ENCODE measurements at places on chromosomes 7 and 10. TPM values are rescaled to one million over a fixed set of nuclear protein-coding genes. Genes with fewer than 3 reads are reported as not detected.

- H3K4me1 ChIP-seq, result no peaks in the 10 kb centered on the region
- H3K4me3 ChIP-seq, result no peak overlapping the region
- H3K27me3 ChIP-seq, result no peaks in the 10 kb centered on the region
- no peak overlapping the region for H3K27ac ChIP-seq
- DNase-seq, result no peak
These were observed 6.2 kb downstream of the TMEM236 start for GRCh38 chr10:17758200-17758599.

- no peak overlapping the region for H3K27ac ChIP-seq
- H3K36me3 ChIP-seq, result no peaks in the 10 kb centered on the region
- no peaks in the 10 kb centered on the region for H3K4me1 ChIP-seq
- H3K4me3 ChIP-seq, result no peak overlapping the region
These were observed 259.6 kb downstream of the RPS24 start for GRCh38 chr10:78292982-78293865.

Gene USP6NL
- 31.9 TPM for total RNA-seq

- H3K27ac ChIP-seq, result peak overlapping the region; percentile 1
- no peaks in the 10 kb centered on the region for H3K4me1 ChIP-seq
- no peaks in the 10 kb centered on the region for H3K27me3 ChIP-seq
- DNase-seq, result no peak
- no peak overlapping the region for H3K4me3 ChIP-seq
These were observed 26.6 kb upstream of the KAT6B start for GRCh38 chr10:74799721-74800221.

DNA sequence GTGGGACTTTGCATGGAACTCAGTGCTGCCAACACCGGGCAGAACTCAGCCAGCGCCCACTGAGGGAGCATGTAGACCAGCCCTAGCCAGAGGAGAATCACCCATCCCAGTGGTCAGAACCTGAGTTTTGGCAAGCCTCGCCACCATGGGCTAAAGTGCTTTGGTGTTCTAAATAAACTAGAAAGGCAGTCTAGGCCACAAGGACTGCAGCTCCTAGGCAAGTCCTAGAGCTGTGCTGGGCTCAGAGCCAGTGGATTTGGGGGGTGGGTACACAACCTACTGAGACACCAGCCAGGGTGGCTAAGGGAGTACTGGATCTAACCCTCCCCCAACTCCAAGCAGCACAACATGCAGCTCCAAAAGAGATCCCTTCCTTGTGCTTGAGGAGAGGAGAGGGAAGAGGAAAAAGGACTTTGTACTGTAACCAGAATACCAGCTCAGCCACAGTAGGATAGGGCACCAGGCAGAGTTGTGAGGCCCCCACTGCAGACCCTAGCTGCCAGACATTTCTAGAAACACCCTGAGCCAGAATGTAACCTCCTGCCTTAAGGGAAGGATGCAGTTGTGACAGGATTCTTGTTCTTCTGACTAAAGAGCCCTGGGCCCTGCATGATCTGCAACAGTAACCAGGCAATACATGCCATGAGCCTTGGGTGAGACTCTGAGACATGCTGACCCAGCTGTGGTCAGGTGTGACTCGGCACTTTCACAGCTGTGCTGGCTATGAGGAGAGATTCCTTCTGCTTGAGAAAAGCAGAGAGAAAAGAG, 24.4 kb downstream of the GSDME start:
- no peaks in the 10 kb centered on the region for H3K36me3 ChIP-seq
- no peak for DNase-seq
- no peak overlapping the region for H3K27ac ChIP-seq

DNA sequence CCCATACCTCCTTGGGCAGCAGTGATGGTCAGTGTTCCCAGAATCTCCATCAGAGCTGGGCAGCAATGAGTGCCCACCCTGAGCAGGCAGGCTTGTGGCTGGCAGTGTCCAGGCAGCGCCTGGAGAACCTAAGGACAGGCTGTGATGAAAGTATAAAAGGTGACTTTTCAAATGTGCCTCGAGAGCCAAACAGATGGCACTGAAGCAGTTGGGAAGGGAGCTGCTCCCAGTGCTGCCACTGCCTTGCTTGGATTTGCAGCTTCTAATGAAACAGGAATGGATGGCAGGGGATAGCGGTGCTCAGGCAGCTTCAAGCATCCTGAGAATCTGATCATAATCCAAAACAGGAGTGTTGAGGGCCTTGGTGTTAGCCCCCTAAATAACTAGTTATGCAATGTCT, 179.8 kb upstream of the AOAH start:
- no peak for DNase-seq
- H3K4me3 ChIP-seq, result no peak overlapping the region
- H3K27me3 ChIP-seq, result no peaks in the 10 kb centered on the region

Gene AKR1B1
- 33.0 TPM for total RNA-seq

Gene HOXA10
- not detected for total RNA-seq

Gene LRRTM3
- total RNA-seq, result under 0.01 TPM

GRCh38 chr10:95414844-95415485, 124.2 kb upstream of the PDLIM1 start:
- H3K36me3 ChIP-seq, result no peaks in the 10 kb centered on the region
- H3K27ac ChIP-seq, result peak overlapping the region; percentile 90
- H3K4me1 ChIP-seq, result no peaks in the 10 kb centered on the region
- DNase-seq, result no peak

Gene LRRC61
- 15.2 TPM for total RNA-seq

Gene ITPRID1
- 1.00 TPM for total RNA-seq

- peaks cover 12% of the 10 kb centered on the region for H3K4me1 ChIP-seq
- no peaks in the 10 kb centered on the region for H3K27me3 ChIP-seq
- H3K36me3 ChIP-seq, result no peaks in the 10 kb centered on the region
- H3K4me3 ChIP-seq, result no peak overlapping the region
- H3K27ac ChIP-seq, result peak overlapping the region; percentile 76
- DNase-seq, result no peak
These were observed 15.4 kb upstream of the HIBADH start for GRCh38 chr7:27677912-27678612.

GRCh38 chr10:12902135-12902572, 99.4 kb downstream of the CCDC3 start:
- DNase-seq, result no peak
- no peak overlapping the region for H3K4me3 ChIP-seq
- no peak overlapping the region for H3K27ac ChIP-seq
- H3K27me3 ChIP-seq, result peaks cover 5% of the 10 kb centered on the region

DNA sequence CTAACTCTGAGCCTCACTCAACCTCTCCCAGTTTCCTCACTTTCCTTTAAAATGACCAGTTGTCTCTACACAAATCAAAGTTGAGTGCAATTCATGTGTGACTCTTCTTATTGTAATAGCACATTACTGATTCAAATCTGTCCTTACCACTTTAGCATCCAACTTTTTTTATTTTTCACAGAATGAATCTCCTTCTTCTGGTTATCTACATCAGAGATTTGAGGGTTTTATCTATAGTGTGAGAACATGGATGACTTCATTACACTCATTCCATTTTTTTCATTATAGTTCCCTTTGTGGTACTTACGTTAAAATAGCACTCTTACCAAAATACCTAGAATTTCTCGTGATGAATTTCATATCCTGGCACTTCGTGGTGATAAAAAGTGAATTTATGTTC, 43.3 kb downstream of the RTKN2 start:
- H3K27me3 ChIP-seq, result no peaks in the 10 kb centered on the region
- H3K4me3 ChIP-seq, result no peak overlapping the region
- H3K27ac ChIP-seq, result no peak overlapping the region
- DNase-seq, result no peak
- no peaks in the 10 kb centered on the region for H3K4me1 ChIP-seq

DNA sequence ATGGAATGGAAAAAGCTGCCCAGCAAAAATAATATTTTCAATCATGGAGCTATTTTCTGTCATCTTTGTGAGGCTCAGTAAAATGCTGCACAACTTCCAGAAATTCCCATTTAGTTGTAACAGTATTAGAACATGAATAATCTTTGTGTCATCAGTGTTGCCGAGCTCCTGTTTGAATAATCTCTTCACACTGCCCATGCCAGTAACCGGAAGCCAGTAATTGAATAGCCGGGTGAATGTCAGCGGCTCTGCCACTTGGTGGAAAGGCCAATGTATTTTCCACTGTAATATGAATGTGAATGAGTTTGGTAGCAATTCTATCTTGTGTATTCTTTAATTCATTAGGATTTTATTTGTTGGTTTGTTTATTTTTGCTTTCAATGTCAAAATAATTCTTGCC, 172.5 kb upstream of the INSYN2A start:
- no peak overlapping the region for H3K4me3 ChIP-seq
- no peaks in the 10 kb centered on the region for H3K4me1 ChIP-seq
- peaks cover 51% of the 10 kb centered on the region for H3K36me3 ChIP-seq
- H3K27me3 ChIP-seq, result no peaks in the 10 kb centered on the region
- H3K27ac ChIP-seq, result no peak overlapping the region

GRCh38 chr7:113649556-113649955, 269.3 kb downstream of the PPP1R3A start:
- no peak overlapping the region for H3K4me3 ChIP-seq
- H3K27ac ChIP-seq, result no peak overlapping the region
- no peaks in the 10 kb centered on the region for H3K36me3 ChIP-seq
- no peaks in the 10 kb centered on the region for H3K4me1 ChIP-seq

Gene IDE
- 36.8 TPM for total RNA-seq

DNA sequence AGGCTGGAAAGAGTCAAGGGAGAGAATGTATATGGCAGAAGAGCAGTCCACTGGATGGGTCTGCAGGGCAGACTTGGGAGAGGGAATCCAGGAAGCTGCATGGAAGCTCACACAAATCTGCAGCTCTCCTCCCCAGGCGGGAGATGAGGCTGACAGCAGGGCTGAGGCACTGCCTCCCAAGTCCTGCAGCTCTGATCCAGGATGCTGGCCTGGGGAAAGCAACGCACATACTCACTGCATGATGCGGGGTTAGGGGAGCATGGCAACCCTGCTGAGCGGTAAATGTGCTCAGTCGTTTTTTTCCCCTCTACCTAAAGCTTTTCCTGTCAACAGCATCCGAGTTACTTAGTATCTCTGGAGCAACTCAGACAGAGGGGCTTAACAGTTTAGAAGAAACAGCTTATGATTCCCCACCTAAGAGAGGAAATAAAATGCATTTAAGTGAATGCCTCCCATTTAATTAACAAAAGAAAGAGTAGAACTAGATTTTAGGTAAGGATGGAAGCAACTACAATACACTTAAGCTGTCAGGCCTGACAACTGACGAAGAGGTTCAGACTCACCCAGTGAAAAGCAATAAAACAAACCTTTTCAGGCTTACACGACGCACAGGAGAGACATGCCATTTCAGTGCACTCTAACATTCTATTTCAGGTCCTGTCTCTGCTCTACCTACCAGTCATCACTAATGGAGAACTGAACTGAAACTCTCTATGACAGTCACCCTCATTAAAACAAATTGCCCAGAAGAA, 37.0 kb downstream of the CHCHD3 start:
- no peaks in the 10 kb centered on the region for H3K36me3 ChIP-seq
- no peaks in the 10 kb centered on the region for H3K4me1 ChIP-seq
- H3K27me3 ChIP-seq, result no peaks in the 10 kb centered on the region
- no peak overlapping the region for H3K27ac ChIP-seq

- H3K4me3 ChIP-seq, result no peak overlapping the region
- no peak overlapping the region for H3K27ac ChIP-seq
- H3K36me3 ChIP-seq, result no peaks in the 10 kb centered on the region
- DNase-seq, result no peak
- H3K4me1 ChIP-seq, result peaks cover 21% of the 10 kb centered on the region
These were observed 13.2 kb downstream of the HYCC1 start for GRCh38 chr7:23000597-23001360.

DNA sequence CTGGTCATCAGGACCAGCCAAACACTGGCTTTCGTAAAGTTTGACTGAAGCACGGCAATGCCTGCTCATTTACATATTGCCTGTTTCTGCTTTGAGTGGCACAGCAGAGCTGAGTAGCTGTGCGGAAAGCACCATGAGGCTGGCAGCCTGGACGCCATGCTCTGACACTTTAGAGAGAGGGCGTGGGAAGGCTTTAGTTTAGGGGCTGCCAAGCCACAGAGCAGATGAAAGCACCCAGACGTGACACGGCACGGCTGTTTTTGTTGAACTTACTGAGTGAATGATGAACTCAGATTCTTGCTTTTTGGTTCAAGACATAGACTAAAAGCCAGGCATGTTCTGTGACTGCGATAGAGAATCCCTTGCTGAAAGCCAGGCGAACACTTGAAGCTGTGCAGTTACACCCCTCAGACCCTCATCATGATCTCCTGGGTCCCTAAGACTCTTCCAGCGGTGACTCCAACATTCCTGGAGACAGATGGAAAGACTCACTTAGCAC, 182.1 kb downstream of the ZMYND11 start:
- H3K36me3 ChIP-seq, result peaks cover 29% of the 10 kb centered on the region
- DNase-seq, result no peak
- H3K27ac ChIP-seq, result no peak overlapping the region
- no peaks in the 10 kb centered on the region for H3K4me1 ChIP-seq

Gene NPC1L1
- 0.08 TPM for total RNA-seq

DNA sequence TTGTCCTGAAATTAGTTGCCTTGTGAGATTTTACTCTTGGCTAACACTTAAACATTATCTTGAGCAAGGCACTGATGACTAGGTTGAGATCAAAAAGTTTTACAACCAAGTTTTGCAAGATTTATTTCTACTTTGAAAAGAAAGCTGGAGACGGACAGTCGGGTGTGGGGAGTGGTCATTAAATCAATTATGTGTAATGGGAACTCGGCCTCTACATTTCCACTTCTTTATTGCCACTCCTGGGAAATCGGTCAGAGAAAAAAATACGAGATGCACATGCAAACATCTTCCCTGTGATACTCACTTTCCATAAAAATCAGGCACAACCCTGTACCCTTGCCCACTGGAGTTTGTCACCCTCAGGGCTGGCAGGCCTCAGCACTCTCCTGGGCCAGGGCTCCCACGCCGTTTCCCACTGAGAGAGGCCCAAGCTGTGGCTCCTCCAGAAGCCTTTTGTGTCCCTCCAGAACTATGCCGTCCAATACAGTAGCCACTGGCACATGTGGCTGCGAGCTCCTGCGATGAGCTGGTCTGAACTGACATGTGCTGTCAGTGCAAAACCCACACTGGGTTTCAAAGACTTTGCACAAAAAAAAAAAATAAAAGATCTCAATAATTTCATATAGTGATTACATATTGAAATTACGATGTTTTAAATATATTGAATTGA, 7.5 kb upstream of the GPNMB start:
- no peak overlapping the region for H3K27ac ChIP-seq
- H3K4me3 ChIP-seq, result no peak overlapping the region
- no peak for DNase-seq
- no peaks in the 10 kb centered on the region for H3K27me3 ChIP-seq
- peaks cover 55% of the 10 kb centered on the region for H3K4me1 ChIP-seq

Gene STOX1
- total RNA-seq, result 1.6 TPM

Gene TMEM270
- total RNA-seq, result not detected

Gene MYL10
- total RNA-seq, result not detected

Gene GPR37
- 13.3 TPM for total RNA-seq

DNA sequence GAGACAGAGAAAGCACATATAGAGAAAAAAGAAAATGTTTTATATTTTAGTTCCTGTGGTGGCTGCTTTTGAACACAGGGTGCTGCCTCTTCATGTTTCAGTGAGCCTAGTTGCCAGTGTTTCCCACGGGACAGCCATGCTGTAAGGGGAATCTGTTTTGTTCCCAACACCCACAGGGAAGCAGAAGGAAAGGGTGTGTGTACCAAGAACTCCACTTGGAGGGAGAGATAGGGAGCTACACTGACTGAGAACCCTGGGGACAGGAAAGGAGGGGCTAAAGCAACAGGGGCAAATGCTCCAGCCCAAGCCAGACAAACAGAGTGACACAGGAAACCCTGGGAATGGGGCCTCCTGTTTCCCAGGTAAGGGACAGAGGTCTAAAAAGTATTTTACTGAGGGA, 40.2 kb downstream of the FRMPD2 start:
- no peak overlapping the region for H3K27ac ChIP-seq
- no peak overlapping the region for H3K4me3 ChIP-seq
- DNase-seq, result no peak
- H3K36me3 ChIP-seq, result no peaks in the 10 kb centered on the region
- no peaks in the 10 kb centered on the region for H3K27me3 ChIP-seq

Gene UCN3
- not detected for total RNA-seq

Data from esophagus squamous epithelium (tissue), 5 donors.